ENCODE measurements at places on chromosomes 3 and 15.

DNA sequence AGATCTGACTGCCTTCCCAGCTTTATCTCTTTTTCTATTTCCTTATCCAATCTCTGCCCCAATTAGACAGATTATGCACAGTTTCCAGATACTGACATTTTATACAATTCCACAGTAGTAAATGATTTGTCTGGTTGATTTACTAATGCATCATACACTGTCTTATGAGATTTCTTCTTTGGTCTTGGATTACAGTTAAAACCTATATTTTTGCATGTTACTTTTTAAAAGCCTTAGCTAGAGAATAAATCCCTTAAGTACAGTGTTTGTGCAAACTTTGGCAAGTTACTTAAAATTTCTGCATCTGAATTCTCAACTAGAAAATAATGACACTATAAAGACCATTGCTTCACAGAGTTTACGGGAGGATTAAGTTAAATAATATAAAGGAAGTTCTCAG, 6.0 kb downstream of the UNC13C start:
- DNase-seq: no peak

- no peak for DNase-seq
These were observed 134.4 kb downstream of the MDFIC2 start for GRCh38 chr3:70177881-70178645.

GRCh38 chr15:32034106-32034505, 3.8 kb downstream of the CHRNA7 start:
- no peak for DNase-seq

DNA sequence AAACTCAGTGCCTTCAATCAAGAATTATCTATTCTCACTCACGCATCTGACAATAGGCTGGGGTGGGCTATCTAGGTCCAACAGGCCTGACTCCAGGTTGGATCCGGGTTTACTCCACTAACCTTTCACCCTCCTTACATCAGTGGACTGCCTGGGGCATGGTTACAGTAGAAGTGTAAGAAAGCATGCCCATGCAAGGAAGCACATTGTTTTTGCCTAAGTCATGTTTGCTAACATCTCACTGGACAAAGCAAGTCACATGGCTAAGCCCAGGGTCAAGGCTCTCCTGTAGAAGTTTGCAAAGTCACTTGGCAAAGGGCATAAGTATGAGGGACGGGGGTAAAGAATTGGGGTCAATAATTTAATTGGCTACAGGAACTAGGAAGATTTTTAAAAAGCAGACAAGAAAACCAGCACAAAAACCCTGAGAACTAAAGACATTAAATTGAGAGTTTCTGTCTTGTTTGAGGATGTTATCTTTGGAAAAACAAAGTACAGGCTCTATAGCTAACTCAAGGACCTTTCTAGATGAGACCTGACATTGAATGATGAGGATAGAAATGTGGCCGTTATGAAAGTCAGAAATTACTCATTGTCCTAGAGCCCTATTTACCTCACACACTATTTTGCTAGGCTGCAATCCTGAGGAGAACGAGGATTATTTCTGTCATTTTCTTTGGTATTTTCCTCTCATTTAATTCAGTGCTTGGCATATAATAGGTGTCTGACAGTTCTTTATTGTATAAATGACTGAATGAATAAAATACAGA, 214.2 kb downstream of the IL20RB start:
- no peak for DNase-seq

DNA sequence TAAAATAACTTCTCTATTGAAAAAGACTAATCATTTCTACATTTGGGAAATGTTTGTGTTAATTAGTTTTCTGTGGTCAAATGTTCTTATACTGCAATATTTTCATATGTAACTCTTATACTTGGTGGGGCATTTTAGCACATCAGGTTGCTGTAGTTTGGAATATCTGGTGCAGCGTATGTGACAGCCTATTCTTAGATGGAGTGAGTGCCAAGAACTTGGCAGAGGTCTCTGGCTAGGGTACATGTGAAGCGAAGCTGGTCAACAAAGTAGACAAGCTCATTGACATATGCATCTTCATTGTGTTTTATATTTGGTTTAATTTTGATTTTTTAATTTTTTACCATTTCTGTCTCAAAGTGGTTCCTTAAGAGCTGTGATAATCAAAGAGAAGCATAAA, 53.2 kb downstream of the CHAC1 start:
- no peak for DNase-seq

- no peak for DNase-seq
These were observed 20.2 kb downstream of the ICE2 start for GRCh38 chr15:60458721-60459120.

DNA sequence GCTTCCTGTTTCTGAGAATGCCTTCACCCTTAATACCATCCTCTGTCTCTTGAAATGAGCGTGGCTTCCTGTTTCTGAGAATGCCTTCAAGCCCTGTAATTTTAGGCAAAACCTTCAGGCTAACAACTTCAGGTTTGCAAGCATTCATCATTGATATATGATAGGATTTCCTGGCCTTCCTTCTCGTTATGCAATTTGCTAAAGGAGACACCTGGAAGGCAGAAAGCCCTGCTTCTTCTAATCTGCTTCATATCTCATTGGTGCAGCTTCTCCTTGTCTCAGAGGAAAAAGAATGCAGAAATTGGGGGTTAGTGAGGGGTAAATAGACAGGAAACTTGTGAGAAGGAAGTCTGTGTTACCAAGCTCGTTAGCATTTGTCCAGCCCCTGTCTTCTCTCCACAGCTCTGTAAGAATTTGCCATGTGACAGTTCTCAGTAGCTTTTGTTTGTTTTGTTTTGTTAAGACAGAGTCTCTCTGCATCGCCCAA, 7.3 kb downstream of the ARL6IP5 start:
- DNase-seq: no peak

- DNase-seq: no peak
These were observed 95.7 kb upstream of the C3orf80 start for GRCh38 chr3:160129459-160130061.

- DNase-seq: no peak
These were observed 121.9 kb upstream of the SPATA12 start for GRCh38 chr3:56938530-56938929.

DNA sequence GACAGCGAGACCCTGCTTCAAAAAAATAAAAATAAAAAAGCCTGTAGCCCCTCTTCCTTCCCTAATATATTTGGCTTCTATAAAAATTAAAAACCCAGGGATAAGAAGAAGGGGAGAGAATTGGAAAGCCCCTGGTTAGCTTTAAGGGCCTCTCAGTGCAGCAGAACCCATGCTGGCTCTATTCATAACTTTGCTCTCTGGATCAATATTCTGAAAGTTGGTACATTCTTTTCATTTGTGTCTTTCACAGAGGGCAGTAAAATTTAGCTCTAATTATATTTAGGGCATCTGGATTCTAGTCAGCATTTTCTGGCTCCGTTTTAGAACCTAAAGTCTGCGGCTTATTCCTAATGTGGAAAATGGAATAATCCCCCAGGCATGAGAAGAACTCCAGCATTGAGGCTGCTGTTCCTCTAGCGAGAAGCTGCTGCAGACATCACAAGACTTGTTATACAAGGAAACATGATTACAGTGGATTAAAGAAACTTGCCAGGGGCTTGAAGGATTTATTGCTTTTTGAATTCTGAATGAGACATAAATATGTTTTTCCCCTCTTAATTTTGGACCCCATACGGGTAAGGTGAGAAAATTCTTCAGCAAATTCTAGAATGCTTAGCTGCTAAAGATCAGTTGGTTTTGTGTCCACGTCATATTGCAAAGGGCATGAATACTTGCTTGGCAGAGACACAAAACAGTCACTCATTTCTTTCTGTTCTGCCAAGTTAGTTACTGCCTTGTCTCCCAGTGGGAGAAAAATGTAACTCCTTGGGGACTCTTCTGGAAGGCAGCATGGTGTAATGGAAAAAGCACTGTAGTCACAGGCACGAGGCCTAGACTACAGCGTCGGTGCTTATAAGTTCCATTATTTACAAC, 177.7 kb downstream of the VGLL4 start:
- no peak for DNase-seq

DNA sequence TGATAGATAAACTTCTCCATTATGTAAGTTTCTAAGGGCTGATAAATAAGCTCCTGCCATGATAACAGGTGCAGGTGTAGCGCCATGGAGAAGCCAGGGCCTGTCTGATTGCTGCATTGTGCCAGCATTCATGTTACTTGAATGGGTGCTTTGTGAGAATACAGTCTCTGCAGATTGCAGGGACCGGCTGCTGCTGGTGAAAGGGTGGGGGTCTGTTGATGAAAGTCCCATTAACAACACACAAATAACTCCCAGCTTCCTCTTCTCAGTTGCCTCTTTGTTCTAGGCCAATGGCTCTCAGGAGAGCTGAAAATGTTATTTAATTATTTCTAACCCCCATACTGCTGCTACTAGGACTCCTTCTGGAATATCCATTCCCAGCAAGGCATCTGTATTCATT, 77.2 kb downstream of the RTP4 start:
- DNase-seq: no peak

- DNase-seq: no peak
These were observed 768 bp upstream of the SEMA5B start for GRCh38 chr3:123028233-123028828.

- no peak for DNase-seq
These were observed 7.1 kb upstream of the PXK start for GRCh38 chr3:58325525-58325992.

DNA sequence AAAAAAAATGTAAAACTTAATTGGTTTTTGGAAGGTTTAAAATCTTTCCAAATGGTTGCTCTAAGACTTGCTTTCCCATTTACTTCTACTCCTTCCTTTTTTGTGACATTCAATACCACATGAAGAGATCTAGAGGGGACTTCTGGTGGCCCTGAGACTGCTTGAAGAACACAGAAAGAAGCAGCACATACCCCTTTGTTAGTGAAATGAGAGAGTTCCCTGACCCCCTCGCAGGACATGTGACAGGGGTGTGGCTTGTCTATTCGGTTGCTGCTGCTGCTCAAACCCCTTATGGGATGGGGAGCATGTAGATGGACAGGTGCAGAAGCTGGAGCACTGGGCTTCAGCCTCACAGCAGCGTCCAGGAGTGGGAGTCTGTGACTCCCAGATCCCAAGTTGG, 71.0 kb downstream of the ZMAT3 start:
- no peak for DNase-seq

- DNase-seq: no peak
These were observed 111.6 kb downstream of the TPRA1 start for GRCh38 chr3:127478922-127479321.

DNA sequence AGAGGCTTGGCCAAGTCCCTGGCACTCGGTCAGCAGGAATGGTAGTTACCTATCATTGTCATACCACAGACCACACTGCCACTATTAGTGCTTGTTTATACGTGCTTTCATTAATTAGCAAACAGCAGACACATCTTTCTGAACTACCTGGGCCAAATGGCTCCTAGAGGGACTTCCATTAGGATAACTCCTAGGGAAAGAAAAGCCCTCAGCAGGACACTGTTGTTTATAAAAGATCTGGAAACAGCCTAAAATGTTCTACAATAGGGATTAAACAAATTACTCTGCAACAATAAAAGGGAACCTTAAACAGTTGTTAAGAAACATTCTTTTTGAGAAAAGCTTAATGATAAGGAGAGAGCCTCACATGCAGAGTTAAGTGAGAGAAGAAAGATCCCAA, 38.5 kb downstream of the ARHGEF3 start:
- no peak for DNase-seq

GRCh38 chr3:136929977-136930670, 27.7 kb upstream of the IL20RB start:
- no peak for DNase-seq

DNA sequence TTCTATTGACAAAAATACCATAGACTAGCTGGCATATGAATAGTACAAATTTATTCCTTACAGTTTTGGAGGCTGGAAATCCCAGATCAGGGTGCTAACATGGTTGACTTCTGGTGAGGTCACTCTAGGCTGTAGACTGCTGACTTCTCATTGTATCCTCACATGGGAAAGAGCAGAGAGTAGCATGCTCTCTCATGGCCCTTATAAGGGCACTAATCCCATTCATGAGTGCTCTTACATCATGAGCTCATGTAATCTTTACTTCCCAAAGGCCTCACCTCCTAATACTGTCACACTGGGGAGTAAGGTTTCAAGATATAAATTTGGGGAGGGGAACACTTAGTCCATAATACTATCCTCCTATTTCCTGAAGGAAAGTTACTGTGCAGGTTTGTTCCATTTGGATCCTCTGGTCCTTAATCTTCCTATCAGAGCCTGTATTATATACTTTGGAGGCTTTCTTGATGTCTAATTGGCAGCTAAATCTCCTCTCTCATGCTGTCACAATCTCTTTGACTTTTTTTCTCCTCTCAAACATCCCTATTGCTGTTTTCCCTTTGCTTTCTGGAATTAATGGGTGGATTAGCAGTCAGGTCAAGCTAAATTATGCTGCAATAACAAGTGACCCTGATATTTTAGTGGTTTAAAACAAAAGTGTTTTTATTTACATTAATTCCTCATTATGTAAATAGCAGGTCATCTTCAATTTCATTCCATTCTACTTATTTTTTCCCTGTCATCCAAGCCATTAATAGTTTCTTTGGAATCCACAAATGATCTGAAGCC, 23.1 kb upstream of the LEKR1 start:
- DNase-seq: no peak

- no peak for DNase-seq
These were observed 9.4 kb downstream of the IGF1R start for GRCh38 chr15:98657721-98658120.

DNA sequence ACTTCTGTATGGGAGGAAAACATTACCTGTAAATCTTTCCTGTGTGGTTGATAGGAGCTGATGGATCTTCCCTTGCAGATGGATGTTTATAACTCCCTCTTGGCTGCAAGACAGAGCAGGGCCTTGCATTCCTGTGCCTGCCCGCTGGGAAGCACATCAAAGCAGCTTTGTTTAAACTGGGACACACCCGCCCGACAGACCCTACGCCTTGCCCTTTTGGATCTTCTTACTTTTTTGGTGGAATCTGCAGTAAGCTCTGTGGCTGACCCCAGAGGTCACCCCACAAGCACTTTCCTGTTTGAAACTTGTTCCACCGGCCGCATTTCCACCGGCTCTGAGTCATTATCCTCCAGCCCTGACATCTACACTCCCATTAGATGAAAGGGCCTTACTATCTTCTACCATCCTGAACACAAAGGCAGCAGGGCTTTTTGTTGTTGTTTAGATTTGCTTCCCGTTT, 244.1 kb upstream of the STT3B start:
- no peak for DNase-seq

DNA sequence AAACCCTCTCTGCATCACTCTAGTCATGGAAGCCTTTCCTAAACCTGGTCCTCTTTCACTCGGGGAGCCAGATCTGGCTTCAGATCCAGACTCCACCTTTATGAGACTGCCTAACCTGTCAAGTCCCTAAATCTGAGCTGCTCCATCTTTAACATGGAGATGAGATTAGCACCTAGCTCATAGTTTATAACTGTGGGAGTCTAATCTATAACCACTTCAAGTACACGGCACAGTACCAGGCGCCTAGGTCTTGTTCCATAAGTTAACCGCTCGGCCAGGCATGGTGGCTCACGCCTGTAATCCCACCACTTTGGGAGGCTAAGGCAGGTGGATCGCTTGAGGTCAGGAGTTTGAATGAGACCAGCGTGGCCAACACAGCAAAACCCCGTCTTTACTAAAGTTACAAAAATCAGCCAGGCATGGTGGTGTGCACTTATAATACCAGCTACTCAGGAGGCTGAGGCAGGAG, 30.3 kb downstream of the TPM1 start:
- no peak for DNase-seq

Measured in progenitor cell of endocrine pancreas (in vitro differentiated cells).